Lung (tissue), 17 donors: ENCODE measurements at places on chromosomes 7 and 10.

DNA sequence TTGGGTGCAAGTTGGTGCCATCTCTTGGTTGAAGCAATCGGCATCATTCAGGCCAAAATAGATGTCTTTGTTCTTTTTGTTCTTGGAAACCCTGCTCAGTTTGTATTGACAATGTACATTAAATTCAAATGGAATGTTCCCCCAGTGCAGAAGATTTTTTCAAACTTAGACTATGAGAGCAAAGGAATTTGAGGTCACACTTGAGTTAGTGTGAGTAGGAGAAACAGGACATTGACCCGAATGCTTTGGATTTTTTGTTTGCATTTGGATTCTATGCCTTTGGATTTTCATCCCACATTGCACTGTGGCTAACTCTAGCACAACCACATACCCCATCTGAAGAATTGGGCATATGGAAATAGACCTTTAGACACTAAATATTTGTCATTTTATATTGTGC is 480.0 kb downstream of the GALNT17 start:
- peaks cover 19% of the 10 kb centered on the region for H3K4me1 ChIP-seq
- H3K36me3 ChIP-seq, result no peaks in the 10 kb centered on the region
- H3K4me3 ChIP-seq, result no peak overlapping the region
- no peak overlapping the region for H3K27ac ChIP-seq
- H3K27me3 ChIP-seq, result no peaks in the 10 kb centered on the region
- DNase-seq, result peak; percentile 47

- peak; percentile 79 for DNase-seq
- H3K4me3 ChIP-seq, result no peak overlapping the region
- H3K27me3 ChIP-seq, result no peaks in the 10 kb centered on the region
- no peak overlapping the region for H3K27ac ChIP-seq
Measured at GRCh38 chr7:116762971-116763370, 91.0 kb downstream of the MET start.

DNA sequence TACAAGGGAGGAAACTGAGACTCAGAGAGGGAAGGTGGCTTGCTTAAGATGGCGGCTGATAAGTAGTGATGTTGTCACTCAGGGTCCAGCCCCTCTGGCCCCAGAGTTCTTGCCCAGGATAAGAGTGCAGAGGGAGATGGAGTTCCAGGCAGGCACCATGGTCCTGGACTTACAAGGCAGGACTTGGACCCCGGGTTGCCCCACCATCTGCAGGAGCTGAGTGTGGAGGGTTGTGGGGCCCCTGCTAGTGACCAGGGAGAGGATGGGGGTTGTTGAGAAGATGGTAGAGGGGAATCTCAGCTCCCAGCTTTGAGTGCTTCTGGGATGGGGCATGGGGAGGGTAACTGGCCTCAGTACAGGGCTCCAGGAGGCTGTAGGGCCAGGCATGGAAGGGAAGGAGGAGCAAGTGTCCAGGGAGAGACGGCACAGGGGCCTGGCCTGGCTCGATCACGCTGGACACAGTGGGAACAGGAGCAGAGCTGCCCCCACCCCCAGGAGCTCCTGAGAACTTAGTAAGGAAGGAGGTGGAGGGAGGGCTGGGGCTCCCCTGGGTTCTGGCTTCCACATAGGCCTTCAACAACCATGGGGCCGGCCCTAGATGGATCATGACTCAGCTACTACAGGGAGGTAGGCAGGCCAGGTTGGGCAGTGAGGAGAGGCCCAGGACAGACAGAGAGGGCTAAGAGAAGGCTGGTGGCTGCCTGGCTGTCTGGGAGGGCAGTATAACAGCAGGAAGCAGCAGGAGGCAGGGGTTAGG is 28.2 kb downstream of the PPIF start:
- no peak overlapping the region for H3K4me3 ChIP-seq
- H3K36me3 ChIP-seq, result no peaks in the 10 kb centered on the region

- H3K4me3 ChIP-seq, result no peak overlapping the region
- no peak overlapping the region for H3K27ac ChIP-seq
- peak; percentile 81 for DNase-seq
- peaks cover 31% of the 10 kb centered on the region for H3K4me1 ChIP-seq
- no peaks in the 10 kb centered on the region for H3K27me3 ChIP-seq
Measured at GRCh38 chr7:105691680-105692564, 110.6 kb upstream of the EFCAB10 start.

DNA sequence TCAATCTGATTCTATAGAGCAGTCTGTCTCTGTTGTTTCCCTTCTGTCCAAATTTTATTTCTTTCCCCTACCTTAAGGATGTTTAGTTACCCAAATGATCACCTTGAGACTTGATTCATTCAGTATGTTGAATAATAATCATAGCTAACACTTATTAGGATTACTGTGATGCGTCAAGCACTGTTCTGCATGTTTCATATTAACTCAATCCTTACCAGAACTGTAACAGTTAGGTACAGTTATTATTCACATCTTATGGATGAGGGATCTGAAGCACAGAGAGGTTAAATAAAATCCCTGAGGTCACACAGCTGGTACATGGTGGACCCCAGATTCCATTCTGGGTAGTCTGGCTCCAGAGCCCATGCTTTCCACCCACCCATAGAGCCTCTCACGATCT is 97.9 kb upstream of the SAMD8 start:
- no peak overlapping the region for H3K4me3 ChIP-seq
- no peak overlapping the region for H3K27ac ChIP-seq
- H3K27me3 ChIP-seq, result no peaks in the 10 kb centered on the region
- no peak for DNase-seq
- peaks cover 12% of the 10 kb centered on the region for H3K4me1 ChIP-seq
- H3K36me3 ChIP-seq, result peaks cover 9% of the 10 kb centered on the region

GRCh38 chr7:71733107-71733870 is 601.3 kb downstream of the GALNT17 start:
- DNase-seq, result peak; percentile 87
- H3K27me3 ChIP-seq, result no peaks in the 10 kb centered on the region
- no peaks in the 10 kb centered on the region for H3K36me3 ChIP-seq
- no peak overlapping the region for H3K4me3 ChIP-seq
- no peak overlapping the region for H3K27ac ChIP-seq
- peaks cover 12% of the 10 kb centered on the region for H3K4me1 ChIP-seq

DNA sequence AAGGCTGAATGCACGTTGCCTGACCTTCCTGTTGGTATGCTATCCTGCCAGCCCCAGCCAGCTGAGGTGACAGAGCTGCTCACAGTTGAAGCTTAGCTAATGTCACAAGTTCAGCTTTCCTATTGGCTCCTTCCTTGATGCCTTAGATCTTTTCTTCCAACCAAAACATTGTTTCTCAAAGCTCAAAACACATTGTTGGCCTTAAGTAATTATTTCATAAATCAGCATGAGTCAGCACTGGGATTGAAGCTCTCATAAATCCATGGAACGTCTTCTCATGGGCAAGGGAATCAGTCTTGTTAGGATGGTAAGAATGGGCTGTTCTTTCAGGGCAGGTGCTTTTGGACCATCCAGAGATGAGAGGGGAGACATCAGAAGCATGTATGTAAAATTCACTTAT is 128.1 kb upstream of the SAMD8 start:
- peaks cover 8% of the 10 kb centered on the region for H3K36me3 ChIP-seq
- no peak overlapping the region for H3K27ac ChIP-seq
- no peak for DNase-seq
- H3K4me3 ChIP-seq, result no peak overlapping the region
- no peaks in the 10 kb centered on the region for H3K27me3 ChIP-seq
- H3K4me1 ChIP-seq, result peaks cover 9% of the 10 kb centered on the region

DNA sequence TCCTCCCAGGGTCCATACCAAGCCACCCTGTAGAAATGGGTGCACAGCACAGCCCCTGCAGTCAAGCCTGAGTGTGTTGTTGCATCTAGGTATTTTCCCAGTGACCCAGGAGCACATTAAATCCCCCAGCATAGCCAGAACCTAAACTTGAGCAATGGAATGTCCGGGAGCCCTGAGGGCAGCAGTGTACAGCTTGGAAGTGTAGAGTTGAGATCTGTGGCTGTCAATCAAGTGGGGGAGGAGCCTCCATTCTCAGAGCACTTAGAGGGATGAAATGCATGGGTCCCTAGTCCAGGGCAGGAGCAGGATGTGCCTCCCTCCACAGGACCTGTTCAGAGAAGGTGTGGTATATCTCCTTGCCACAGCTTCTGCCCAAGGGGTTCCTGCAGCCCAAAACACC is 885.1 kb downstream of the CCSER2 start:
- H3K4me3 ChIP-seq, result no peak overlapping the region
- no peak for DNase-seq
- H3K27me3 ChIP-seq, result no peaks in the 10 kb centered on the region

DNA sequence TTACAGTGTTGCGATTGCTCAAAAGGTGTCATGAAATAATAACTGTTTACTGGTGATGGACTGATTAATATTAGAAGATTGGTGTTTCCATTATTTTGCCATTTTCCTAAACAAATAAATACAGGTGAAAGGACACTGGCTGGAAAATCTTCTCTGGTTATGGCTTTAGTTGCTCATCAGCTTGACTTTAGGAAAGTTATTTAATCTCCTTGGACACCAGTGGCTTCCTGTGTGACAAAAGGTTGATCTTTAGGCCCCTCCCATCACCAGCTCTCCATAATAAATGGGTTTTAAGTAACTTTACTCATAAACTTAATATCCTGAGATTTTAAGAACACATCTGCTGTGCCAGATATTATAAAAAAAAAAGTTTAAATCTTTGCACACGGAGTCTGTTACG is 737 bp downstream of the CABCOCO1 start:
- H3K4me3 ChIP-seq, result no peak overlapping the region
- no peaks in the 10 kb centered on the region for H3K27me3 ChIP-seq
- no peaks in the 10 kb centered on the region for H3K36me3 ChIP-seq
- H3K4me1 ChIP-seq, result no peaks in the 10 kb centered on the region

DNA sequence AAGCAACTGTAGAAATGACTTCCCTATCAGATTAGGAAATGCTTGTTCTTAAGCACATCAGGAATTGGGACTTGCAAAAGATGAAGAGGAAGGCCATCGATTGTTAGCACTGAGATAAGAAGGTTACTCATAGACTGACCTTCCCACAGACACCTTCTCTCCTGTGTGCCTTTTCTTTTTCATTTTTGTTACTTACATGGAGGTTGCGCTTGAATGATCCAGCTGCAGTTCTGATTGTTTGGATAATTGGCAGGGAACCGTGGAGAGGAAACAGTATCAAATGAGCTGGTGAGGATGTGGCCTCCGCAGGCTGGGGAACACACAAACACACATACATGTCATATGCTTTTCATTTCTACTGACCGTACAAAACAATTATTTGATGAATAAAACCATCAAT is 134.9 kb upstream of the RSU1 start:
- H3K4me1 ChIP-seq, result peaks cover 6% of the 10 kb centered on the region
- H3K36me3 ChIP-seq, result no peaks in the 10 kb centered on the region
- DNase-seq, result peak; percentile 27
- H3K27ac ChIP-seq, result no peak overlapping the region
- no peak overlapping the region for H3K4me3 ChIP-seq

- H3K36me3 ChIP-seq, result no peaks in the 10 kb centered on the region
- H3K4me1 ChIP-seq, result no peaks in the 10 kb centered on the region
- no peak for DNase-seq
- no peak overlapping the region for H3K4me3 ChIP-seq
Measured at GRCh38 chr7:159108941-159109652, 35.6 kb downstream of the VIPR2 start.

DNA sequence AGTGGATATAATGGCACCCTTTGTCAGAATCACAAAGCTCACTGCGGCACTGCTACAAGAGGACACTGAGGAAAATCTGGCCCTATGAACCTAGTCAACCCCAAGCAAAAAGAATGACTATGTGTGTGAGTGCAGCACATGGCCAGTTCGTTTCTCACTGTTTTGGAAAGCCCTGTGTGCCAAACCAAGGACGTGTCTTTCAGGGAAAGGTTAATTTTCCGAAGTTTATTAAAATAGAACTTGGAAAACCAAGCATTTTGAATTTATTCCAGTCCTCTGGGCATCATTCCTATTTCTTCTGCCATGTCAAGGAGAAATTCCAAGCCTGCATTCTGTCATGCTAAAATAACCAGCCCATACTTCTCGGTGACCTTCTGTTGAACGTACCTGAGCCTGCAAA is 471.8 kb downstream of the PLXDC2 start:
- H3K27ac ChIP-seq, result no peak overlapping the region
- no peaks in the 10 kb centered on the region for H3K36me3 ChIP-seq
- H3K4me3 ChIP-seq, result no peak overlapping the region
- DNase-seq, result no peak

DNA sequence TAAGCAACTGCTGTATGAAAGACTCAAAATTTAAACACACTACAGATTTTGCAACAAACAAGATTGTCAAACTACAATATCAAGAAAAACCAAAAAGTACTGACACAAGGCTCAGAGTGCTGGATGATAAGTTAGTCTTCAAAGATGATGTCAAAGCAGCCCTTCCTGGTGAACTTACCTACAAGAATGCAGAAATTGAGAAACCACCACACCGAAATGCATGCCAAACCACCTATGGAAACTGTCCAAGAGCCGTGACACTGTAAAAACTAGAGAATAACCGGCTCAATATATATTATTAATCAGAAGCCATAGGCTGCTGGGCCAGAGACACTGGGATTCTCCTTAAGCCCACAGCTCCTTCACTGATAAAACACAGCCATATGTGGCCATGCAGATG is 25.3 kb downstream of the DENND11 start:
- H3K36me3 ChIP-seq, result peaks cover under 1% of the 10 kb centered on the region
- H3K4me3 ChIP-seq, result no peak overlapping the region
- H3K4me1 ChIP-seq, result peaks cover 5% of the 10 kb centered on the region
- H3K27ac ChIP-seq, result no peak overlapping the region
- no peak for DNase-seq

- H3K4me1 ChIP-seq, result no peaks in the 10 kb centered on the region
- no peak overlapping the region for H3K4me3 ChIP-seq
- no peaks in the 10 kb centered on the region for H3K27me3 ChIP-seq
- no peak overlapping the region for H3K27ac ChIP-seq
- no peak for DNase-seq
- H3K36me3 ChIP-seq, result no peaks in the 10 kb centered on the region
Measured at GRCh38 chr10:35916791-35917190, 274.7 kb upstream of the FZD8 start.

GRCh38 chr7:120993553-120994191 is 5.2 kb downstream of the CPED1 start:
- no peak for DNase-seq
- H3K4me3 ChIP-seq, result no peak overlapping the region
- H3K36me3 ChIP-seq, result no peaks in the 10 kb centered on the region
- peaks cover 60% of the 10 kb centered on the region for H3K4me1 ChIP-seq
- H3K27ac ChIP-seq, result no peak overlapping the region

GRCh38 chr7:33973231-33974015 is 68.1 kb downstream of the BMPER start:
- no peak for DNase-seq
- H3K4me3 ChIP-seq, result no peak overlapping the region
- H3K36me3 ChIP-seq, result peaks cover 40% of the 10 kb centered on the region
- H3K27ac ChIP-seq, result no peak overlapping the region
- no peaks in the 10 kb centered on the region for H3K4me1 ChIP-seq
- H3K27me3 ChIP-seq, result no peaks in the 10 kb centered on the region
